ENCODE measurements at places on chromosomes 6 and 20.

GRCh38 chr6:78559056-78559455 is 308.3 kb upstream of the IRAK1BP1 start:
- DNase-seq = no peak

DNA sequence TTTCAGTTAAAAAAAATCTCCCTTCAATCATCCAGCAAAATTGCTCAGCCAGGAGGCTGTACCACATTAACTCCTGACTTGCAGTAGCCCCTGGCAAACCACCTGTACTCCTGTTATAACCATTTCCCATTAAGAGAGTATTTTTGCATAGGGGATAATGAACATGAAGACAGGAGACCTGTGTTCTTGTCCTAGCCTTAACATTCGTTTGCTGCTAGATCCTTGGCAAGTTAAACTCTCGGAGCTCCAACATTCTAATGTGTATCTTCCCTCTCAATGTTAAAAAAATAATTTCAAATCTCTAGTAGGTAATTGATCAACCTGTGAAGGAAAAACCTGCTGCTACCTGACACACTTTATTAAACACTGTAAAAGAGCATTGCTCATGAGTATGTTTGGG is 8.4 kb upstream of the TMEM200A start:
- DNase-seq = no peak

- no peak for DNase-seq
These were observed 56.2 kb upstream of the ARID1B start for GRCh38 chr6:156720691-156721685.

DNA sequence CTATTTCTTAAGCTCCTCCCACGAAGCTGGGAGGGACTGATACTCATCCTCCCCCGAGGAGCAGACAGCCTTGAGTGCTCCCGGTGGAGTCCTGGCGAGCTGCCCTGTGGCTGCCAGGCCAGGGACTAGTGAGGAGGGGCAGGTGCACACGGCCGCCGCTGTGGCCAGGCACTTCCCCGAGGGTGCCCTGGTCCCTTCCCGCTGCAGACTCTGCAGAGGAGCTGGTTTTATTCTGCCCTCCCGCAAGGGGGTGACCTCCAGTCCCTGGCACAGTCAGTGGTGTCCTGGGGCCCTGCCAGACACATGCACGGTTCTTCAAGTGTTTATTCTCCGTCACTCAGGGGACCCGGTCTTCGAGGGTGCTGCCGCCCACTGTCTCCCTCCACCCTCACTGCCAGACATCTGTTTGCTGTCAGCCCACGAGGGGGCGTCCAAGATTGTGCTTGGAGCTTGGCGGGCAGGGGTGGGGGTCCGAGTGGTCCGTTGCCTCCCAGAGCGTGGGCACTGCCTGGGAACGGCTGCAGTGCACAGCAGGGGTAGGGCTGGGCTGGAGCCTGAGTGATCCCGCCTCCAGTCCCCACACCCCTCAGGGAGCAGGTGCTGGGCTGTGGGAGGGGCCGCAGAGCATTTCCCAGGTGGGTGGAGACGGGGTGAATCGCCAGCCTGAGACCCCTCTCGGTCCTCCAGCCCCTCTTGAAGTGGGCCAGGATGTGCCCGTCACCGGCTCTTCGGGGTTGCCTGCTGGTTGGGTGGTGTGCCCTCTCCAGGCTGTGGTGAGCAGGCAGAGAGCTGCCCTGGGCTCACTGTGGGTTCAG is 3.1 kb upstream of the CABLES2 start:
- DNase-seq = no peak
